ENCODE measurements at places on chromosomes 6 and 20.

DNA sequence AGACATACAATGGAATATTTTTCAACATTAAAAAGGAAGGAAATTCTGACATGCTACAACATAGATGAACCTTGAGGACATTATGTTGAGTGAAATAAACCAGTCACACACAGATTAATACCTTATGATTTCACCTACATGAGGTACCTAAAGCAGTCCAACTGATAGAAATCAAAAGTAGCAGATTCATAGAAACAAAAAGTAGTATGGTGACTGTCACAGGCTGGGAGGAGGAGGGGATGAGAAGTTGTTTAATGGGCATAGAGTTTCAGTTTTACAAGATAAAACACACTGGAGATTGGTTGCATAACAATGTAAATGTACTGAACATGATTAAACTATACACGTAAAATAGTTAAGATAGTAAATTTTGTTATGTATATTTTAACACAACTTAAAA is 48.5 kb upstream of the OLIG3 start:
- no peak for DNase-seq

DNA sequence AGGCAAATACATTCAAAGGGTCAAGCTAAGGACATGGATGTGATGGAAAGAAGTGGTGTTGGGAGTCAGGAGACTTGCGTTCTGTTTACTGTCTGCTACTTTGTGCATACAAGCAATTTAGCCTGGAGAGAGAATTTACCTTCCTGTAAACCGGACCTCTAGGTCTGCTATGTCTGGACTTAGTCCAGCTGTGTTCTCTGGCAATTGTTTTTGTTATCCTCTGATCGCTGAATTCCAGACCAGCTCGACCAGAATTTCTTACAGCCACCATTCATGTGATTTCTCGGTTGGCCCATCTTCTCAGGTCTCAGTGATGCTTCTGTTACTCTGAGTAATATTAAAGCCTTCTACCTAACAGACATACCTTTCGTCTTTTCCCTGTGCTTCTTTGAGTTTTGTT is 75.2 kb downstream of the LRRC1 start:
- no peak for DNase-seq

- DNase-seq = no peak
These were observed 36.4 kb upstream of the NELFCD start for GRCh38 chr20:58944610-58945009.

- DNase-seq = no peak
These were observed 170.2 kb downstream of the SCP2D1 start for GRCh38 chr20:18983796-18984195.

GRCh38 chr6:26197636-26197932 is 110.4 kb downstream of the HFE start:
- no peak for DNase-seq
